ENCODE measurements at places on chromosomes 16 and 17.

- H3K4me3 ChIP-seq = peak overlapping the region; percentile 4
- H3K36me3 ChIP-seq = peaks cover 10% of the 10 kb centered on the region
- H3K27me3 ChIP-seq = no peaks in the 10 kb centered on the region
- peaks cover 35% of the 10 kb centered on the region for H3K4me1 ChIP-seq
- H3K27ac ChIP-seq = peak overlapping the region; percentile 93
Measured at GRCh38 chr16:88767546-88768070, 17.4 kb downstream of the PIEZO1 start.

DNA sequence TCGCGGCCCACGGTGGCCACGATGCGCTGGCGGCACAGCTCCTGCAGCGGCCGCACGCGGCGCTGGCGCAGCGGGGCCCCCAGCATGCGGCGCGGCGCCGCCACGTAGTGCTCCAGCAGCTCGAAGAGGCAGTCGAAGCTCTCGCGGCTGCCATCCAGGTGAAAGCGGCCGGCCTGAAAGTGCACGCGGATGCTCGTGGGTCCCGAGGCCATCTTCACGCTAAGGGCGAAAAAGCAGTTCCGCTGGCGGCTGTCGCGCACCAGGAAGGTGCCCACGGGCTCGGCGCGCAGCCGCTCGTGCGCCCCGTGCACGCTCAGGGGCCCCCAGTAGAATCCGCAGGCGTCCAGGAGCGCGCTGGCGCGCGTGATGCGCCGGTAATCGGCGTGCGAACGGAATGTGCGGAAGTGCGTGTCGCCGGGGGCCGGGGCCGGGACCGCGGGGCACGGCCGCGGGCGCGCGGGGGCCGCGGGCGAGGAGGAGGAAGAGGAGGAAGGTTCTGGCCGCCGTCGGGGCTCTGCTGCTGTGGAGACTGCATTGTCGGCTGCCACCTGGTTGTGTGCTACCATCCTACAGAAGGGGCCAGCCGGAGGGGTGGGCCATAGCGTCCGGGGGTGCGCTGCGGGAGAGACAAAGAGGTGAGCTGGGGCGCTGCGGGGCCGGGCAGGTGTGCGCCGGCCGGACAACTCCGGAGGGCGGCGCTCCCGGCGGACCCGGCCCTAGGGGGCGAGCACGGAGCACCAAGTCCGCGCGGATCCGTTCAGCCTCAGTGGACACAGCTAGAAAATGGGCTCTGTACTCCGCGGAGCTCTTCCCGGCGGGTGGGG, 879 bp downstream of the SOCS1 start:
- H3K4me1 ChIP-seq = peaks cover 41% of the 10 kb centered on the region
- no peaks in the 10 kb centered on the region for H3K27me3 ChIP-seq
- H3K4me3 ChIP-seq = peak overlapping the region; percentile 75
- peaks cover 61% of the 10 kb centered on the region for H3K36me3 ChIP-seq
- H3K27ac ChIP-seq = peak overlapping the region; percentile 96
- peak; percentile 70 for DNase-seq

DNA sequence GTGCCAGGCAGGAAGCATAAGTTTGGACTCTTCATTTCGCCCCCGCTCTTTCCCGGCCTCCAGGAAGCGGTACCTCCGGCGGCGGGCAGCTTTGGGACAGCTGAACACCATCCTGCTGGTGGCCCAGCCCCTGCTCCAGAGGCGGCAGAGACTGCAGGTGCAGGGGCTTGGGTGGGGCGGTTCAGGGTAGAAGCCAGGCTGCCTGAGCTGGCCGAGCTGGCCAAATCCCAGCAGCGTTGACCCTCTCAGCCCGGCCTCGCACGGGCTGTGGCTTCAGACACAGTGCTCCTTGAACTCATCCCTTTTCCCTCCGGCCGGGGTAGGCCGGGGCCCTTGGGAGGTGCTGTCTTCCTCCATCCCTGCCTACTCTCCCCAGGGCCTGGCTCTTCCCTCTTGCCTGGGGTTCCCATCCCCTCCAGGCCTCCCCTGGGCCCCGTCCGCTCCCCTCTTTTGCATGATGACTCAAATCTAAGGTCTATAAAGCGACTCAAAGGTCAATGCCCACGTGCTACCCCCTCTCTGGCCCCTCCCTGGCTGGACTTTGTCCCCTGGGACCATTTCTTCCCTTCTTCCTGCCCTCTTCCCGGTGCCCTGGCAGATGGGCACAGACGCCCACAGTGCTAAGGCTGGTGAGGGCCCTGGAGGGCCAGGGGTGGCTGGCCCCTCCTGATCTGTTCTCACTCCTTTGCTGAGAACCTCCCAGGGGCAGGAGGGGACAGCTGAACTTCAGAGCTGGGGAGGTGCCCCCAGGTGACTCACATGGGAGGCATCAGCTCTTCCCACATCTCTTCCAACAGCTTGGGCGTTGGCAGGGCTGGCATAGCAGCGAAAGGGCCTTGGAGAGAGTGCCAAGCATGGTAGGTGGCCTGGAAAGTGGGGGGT, 22.7 kb downstream of the MYO15B start:
- no peak for DNase-seq
- no peak overlapping the region for H3K4me3 ChIP-seq
- H3K27me3 ChIP-seq = no peaks in the 10 kb centered on the region
- H3K4me1 ChIP-seq = no peaks in the 10 kb centered on the region
- H3K27ac ChIP-seq = no peak overlapping the region
- H3K36me3 ChIP-seq = peaks cover 4% of the 10 kb centered on the region

DNA sequence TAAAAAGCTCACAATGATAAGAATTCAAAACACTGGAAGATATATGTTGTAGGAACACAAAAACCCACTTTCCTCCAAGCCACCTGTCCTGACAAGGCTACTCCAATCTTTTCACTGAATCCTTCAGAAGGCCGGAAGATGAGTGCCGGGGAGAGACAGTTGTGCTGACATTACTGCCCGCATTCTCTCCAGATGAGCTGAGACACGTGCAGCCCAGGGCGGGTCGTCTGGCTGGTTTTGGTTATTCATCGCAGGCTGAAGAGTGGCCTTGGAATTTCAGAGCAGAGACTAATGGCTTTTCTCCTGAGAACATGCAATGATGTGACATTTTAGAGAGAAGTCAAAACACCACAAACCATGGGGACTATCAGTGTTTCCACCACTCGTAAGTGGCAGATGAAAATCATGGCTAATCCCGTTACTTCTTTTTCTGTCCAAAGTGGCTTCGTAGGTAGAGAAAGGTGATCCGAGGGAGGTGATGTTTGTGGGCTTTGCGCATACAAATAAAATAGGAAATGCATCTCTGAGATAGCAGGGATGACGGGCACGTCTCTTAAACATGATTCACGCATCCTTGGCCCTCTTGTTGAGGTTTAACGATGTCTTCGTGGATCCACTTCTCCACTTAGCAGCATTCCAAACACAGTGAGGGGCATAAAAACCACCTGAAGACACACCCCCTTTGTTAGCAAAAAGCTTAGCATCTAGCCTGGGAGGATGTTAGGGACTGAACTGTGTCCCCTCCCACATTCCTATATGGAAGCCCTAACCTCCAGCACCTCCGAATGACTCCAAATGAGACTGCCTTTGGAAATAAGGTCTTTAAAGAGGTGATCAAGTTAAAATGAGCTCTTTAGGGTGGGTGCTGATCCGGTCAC, 134.0 kb downstream of the IRX3 start:
- no peak for DNase-seq
- no peaks in the 10 kb centered on the region for H3K4me1 ChIP-seq
- H3K27ac ChIP-seq = no peak overlapping the region
- H3K27me3 ChIP-seq = peaks cover 33% of the 10 kb centered on the region
- no peaks in the 10 kb centered on the region for H3K36me3 ChIP-seq

All from effector memory CD8-positive, alpha-beta T cell (primary cell).